ENCODE measurements at places on chromosomes 5 and 9. TPM values are rescaled to one million over a fixed set of nuclear protein-coding genes. Genes with fewer than 3 reads are reported as not detected.
A peak's percentile ranks its signal among the peaks of the same experiment; 100 is the strongest.

DNA sequence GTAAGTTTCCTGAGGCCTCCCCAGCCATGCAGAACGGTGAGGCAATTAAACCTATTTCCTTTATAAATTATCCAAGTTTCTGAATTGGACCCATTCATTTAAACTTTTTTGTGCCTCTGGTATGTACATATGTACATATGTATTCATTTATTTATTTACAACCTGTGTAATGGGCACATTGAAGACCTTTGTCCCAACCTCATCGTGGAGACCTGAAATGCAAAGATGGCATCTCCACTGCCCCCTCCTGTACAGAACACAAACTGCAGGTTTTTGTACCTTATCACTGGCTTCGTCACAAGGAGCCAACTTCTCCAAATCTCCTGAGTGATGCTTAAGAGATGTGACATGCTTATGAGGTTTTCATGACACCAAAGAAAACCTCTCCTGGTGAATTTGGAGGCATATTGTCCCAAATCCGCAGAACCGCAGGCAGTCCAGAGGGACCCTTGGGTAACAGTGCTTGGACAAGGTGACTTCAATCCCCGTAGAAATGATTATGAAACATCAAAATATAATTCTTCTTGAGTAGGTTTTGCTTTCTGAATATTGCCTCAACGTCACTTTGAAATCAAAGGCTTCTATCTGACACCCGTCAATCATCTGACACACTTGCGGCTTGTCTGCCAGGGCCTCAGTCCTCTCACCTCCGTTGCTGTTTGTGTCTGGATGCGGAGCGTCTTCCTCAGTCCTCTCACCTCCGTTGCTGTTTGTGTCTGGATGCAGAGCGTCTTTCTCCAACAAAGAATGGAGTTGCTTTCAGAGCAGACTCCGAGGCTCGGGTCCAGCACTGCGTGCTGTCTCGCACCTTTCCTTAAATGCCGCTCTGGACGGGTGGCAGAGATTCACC lies 135.0 kb upstream of the IRX4 start:
- no peak for DNase-seq

The PCDHB9 gene
- total RNA-seq, result 0.04 TPM

DNA sequence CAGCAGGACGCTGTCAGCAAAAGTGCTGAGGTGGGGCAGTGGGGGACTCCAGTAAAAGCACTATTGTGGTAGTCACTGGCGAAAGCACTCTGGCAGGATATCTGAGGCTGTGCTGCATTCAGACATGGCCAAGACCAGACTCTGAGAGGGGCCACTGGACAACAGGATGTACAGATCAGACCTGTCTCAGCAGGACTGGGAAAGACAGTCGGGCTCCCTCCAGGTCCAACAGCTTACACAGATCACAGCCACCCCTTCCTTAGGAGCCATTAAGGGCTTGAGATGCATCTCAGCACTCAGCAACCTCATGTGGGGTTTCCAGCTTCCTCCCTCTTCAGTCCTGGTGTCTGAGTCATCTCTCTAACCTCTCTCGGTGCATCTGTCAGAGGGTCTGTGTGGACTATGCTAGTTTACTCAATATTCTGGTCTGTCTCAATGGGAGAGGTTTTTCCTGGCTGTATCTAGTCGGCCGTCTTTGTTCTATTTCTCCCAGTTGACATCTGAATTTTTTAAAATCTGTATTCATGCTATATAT lies 154.5 kb downstream of the CWC27 start:
- DNase-seq, result no peak

GRCh38 chr5:1540166-1540565 lies 16.4 kb upstream of the LPCAT1 start:
- DNase-seq, result no peak

GRCh38 chr9:32384002-32384363 lies 460 bp upstream of the ACO1 start:
- DNase-seq, result no peak

DNA sequence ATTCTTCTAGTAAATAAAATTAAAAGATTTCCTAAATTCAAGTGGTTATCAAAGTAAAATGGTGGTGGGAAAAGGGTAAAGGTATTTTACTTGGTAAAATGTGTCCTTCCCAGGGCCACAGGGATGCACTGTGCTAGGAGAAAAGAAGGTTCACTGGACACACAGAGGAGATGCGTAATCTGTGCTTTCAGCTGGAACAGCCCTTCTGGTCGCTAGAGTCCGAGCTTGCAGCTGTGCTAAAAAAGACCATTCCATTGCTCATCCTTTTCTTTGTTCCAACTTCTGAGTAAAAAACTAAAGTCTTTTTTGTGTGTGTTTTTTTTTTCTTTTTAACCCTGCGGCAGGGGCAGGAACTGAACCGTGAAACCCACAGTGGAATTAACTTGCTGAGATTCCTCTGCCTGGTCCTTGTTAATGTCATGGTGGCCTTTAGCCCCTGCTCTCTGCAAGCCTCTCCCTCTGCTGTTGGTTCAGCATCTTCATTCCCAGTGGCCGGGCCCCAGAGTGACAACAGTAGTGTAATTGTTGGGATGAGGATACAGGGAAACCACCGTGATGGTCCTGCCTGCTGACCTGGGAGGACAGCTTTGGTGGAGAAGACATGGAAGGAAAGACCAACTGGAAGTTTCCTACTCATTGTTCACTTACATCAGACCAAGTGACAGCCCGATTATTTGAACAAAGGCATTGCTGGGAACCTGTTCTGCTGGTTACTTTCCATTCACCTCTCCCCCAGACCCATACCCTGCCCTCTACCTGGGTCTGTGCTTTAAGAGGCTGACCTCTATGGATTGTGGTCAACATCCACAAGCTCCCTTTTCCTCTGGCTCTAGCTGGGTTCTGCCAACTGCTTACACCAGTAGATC lies 31.9 kb upstream of the FSTL4 start:
- DNase-seq, result no peak

- DNase-seq, result no peak
Observed at GRCh38 chr9:21415493-21416267, 6.8 kb downstream of the IFNA8 start.

The SPINK13 gene
- total RNA-seq, result not detected

DNA sequence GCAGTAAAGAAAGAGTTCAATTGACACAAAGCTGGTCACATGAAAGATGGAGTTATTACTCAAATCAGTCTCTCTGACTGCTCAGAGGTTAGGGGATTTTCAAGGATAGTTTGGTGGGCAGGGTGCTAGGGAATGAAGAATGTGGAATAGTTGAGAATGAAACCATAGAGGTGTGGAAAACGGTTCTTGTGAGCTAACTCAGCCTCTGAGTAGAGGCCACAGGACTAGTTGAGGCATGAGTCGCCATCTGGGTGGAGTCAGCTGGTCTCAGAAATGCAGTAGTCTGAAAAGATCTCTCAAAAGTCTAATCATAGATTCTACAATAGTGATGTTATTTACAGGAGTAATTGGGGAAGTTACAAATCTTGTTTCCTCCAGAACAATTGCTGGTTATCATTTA lies 178.9 kb upstream of the SPEF2 start:
- DNase-seq, result no peak

GRCh38 chr5:45521067-45521466 lies 175.1 kb downstream of the HCN1 start:
- DNase-seq, result no peak

DNA sequence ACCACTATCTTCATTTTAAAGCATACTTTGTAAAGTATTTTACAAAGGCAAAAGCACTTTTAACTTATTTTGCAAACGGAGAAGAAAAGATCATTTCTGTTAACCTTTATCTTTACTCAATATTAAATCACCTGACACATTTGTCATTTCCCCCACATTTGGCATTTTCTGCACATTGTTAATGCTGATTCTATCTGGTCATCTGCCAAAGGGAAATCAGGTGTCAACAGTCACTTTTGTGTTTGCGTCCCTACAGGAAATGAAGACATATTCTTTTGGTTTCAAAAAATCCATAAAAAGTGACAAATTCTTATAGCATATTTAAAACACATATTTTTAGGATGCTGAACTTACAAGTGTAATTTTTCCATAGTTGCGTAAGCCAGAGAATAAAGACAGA lies 191.3 kb upstream of the TMEM161B start:
- DNase-seq, result no peak

DNA sequence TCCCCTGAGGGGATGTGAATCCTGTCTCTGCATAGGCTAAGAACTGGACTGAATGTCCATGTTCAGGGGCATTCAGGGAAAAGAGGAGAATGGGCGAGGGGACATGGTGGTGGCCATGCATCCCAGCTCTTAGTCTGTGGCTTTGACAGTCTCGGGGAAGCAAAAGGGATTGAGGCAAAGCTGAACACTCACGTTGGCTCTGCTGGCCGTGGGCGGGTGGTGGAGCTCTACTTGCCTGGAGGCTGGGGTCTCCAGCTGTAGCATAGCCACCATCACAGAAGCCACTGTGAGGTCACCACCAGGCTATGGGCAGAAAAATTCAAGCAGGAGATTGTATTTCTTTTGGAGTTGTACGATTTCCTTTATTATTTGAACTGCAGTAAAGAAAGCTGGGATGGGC lies 4.1 kb downstream of the GARIN3 start:
- no peak for DNase-seq

DNA sequence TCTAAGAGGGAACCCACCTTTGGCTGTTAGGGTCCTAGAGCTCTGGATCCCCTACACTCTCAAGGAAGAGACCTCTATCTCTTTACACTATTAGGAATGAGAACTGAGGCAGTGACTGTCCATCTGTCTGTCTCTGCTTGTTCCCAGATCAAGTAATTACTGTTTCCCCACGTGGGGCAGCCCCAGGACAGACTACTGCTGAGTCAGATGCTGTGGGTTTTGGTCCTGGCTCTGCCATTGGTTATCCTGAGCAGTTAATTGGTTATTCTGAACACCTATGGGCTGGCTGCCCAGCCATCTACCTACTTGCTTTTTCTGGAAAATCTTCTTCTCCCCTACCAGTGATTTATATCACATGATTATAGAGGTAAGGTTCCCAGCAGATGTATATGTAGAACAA lies 33.3 kb downstream of the FBXO10 start:
- DNase-seq, result no peak

The DMRT2 gene
- total RNA-seq, result not detected

DNA sequence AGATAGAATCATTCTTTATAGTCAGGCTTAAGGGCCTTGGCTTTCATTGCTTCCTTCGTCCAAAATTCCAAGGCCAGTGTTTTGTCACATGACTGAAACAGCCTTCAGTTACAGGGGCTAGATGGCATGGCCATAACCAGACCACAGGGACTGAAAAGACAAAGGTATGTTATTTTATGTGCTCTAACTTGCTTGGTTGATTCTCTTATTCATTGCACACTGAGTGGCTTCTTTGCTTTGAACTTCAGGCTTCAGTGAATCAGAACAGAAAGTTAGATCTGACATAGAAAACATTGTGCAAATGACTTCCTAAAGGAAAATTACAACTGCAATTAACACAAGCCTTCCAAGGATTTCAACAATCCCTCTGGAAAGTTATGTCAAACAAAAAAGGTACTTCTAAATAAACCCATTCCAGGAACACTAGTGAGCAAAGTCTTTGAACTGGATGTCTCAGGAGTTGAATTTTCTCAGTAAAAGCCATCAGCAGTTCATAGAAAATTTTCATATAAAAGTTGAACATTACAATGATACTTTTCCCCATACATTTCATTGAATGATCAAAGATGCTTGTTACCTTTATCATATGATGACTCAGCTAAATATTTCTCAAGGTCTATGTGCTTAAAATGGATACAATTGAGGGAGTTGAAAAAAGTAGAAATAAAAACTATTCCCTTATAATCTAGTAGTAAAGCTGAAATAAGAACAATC lies 355.3 kb downstream of the TMEM232 start:
- no peak for DNase-seq

- no peak for DNase-seq
Observed at GRCh38 chr5:65828022-65828896, 98.1 kb upstream of the ERBIN start.

DNA sequence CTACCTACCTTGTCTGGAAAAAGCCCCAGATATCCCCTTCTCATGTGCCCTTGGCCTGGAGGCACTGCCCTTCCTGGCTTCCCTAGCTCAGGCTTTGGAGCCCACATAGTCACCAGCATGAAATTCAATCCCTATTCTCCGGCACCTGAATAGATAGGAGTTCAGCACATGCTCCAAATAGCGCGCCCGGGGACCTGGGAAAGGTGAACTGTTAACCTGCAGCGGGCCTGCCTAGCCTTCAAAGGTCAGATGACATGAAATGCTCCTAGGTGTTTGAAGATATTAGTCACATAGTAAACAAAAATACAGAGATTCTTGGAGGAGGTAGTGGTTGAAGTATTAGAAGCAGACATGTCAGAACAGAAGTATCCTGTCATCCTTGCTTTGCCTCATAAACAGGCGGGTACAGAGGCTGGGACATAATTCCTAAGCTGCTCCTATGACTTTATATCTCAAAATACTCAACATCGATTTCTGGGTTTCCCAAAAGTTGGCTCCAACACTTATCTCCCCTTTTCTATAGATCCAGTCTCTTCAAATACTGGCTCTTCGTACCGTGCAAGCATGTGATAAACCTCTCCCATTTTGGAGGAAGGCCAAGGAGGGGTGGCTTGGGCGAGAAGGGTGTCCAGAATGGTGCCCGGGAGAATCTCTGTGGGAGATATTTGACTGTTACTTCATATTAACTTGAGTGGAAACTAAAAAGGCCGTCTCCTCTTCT lies 88.0 kb upstream of the ANKH start:
- DNase-seq, result no peak

The ADCY2 gene
- not detected for total RNA-seq

- no peak for DNase-seq
Observed at GRCh38 chr5:132008961-132009680, 2.3 kb downstream of the ACSL6 start.

The SPATA24 gene
- 6.7 TPM for total RNA-seq

DNA sequence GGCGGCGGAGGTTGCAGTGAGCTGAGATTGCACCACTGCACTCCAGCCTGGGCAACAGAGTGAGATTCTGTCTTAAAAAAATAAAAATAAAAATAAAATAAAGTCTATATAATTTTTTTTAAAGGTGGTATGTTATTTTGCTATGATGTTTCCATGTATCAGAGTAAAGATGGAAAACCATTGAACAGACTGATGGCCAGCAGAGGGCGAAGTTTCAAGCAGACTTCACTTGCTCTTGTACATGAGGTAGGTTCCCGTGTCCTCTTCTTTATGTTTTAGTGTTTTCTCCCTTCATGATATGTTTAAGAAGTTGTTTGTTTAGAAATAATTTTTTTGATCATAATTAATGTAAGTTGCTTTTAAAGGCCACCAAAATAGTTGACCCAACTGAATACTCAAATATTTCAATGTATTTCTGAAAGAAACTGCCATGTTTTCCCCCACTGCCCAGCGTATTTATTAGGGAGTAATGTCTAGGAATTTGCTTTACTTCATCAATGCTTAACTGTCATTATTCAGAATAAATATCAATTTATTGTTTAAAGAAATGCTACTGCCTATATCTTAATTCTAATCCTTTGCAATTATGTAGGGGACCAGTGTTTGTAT lies 146.4 kb downstream of the HACD4 start:
- DNase-seq, result peak; percentile 11

Data from pulmonary artery endothelial cell (primary cell).